ENCODE measurements at places on chromosomes 16 and 17.

DNA sequence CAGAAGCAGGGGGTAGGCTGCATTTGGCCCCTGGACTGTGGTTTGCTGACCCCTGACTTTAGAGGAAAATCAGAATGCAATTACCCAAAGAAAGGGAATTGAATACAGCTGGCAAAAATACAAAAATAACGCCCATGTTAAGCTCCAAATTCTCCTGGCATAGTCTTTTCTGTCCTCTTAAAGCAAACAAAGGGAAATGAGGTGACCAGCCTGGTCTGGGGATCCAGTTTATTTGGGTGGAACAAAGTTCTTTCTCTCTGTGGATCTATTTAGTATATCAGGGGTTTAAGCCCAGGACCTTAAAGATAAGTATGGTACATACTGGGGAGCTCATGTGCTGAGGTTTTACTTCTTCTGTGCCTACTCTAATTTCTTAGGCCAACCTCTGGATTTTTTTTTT is 23.5 kb downstream of the DNAJA2 start:
- DNase-seq, result no peak

DNA sequence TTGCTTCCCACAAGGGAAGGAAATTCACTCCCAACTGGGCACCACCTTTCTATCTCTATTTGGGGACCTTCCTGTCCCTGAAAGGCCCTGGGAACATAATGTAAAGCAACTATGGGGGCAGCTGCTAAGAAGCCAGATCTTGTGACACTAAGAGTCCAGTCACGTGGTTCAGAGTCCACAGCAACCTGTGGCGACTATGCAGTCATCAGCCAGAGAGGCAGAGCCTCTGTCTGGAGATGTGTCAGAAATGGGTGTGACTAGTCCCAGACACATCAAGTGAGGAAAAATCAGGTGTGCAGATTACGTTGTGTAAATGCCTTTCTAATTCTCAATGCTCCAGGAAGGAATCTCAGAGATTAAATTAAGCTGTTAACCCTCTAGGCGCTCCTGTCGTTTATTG is 26.6 kb upstream of the SKAP1 start:
- no peak for DNase-seq

DNA sequence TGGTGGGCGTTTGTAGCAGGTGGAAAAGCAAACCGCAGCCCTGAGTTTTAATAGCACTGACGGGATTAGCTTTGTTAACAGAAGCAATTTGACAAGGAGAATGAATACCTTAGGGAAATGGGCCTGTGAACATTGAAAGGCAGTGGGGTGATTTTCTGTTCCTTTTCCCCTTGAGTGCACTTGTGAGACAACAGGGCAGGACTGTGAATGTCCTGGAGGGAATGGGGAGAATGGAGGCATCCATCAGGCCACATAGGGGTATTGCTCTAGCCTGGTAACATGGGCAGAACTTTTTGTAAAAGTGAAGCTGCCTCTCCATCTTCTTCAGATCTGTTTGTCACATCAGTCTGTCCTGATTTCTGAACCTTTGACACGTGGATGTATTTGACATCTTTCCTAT is 26.2 kb downstream of the USP43 start:
- DNase-seq, result no peak

DNA sequence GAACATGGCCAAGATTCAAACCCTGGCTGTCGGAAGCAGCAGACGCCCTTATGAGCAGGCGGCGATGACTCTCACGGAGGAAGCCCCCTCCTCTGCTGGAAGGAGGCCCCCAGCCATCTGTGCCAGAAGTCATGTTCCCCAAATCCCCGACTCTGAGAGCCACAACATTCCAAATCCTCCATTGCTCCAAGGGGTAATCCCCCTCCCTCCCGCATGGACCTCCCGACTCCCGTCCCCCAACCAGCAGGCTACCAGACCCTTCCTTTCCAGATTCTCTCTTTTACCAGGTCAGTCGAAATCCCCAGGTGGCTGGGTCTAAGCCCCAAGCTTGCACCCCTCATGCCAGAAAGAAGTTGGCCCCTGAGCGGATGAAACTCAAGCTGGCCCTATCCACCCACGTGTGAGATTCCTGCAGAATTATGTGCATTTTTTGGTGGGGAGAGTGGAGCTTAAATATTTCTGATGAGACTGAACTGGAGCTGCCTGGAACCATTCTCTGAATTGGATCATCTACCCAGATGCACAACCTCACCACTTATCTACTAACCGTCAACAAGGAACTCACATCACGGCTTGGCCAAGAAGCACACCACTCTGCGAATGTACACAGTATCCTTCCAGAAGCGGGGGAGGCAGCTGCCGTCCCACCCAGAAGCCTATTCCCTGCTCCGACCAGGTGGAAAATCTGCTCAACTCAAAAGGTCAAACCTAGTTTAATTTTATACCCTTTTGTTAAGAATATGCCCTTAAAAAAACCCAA is 283.5 kb downstream of the C16orf95 start:
- DNase-seq, result no peak

- DNase-seq, result peak; percentile 93
Measured at GRCh38 chr16:67028696-67029253, at the start of gene CBFB. Gene CBFB (plus strand): TSS chr16:67029149. CDS start chr16:67029408, 259 bp downstream.

- DNase-seq, result no peak
Measured at GRCh38 chr16:30379158-30379783, 3.1 kb downstream of the SEPTIN1 start.

- DNase-seq, result no peak
Measured at GRCh38 chr17:50093807-50094206, 1.3 kb upstream of the PDK2 start.

- DNase-seq, result no peak
Measured at GRCh38 chr17:14756479-14756878, 455.6 kb downstream of the HS3ST3B1 start.

- no peak for DNase-seq
Measured at GRCh38 chr17:14459955-14460354, 159.1 kb downstream of the HS3ST3B1 start.

- DNase-seq, result no peak
Measured at GRCh38 chr17:62676952-62677596, 49.6 kb downstream of the MRC2 start.

GRCh38 chr16:77961814-77962213 is 60.5 kb upstream of the CLEC3A start:
- peak; percentile 33 for DNase-seq

GRCh38 chr17:50268026-50268425 is 6.2 kb upstream of the TMEM92 start:
- DNase-seq, result no peak

GRCh38 chr17:44942456-44942855 is 5.1 kb downstream of the KIF18B start:
- no peak for DNase-seq

- DNase-seq, result no peak
Measured at GRCh38 chr16:87930456-87930855, 5.9 kb downstream of the CA5A start.

DNA sequence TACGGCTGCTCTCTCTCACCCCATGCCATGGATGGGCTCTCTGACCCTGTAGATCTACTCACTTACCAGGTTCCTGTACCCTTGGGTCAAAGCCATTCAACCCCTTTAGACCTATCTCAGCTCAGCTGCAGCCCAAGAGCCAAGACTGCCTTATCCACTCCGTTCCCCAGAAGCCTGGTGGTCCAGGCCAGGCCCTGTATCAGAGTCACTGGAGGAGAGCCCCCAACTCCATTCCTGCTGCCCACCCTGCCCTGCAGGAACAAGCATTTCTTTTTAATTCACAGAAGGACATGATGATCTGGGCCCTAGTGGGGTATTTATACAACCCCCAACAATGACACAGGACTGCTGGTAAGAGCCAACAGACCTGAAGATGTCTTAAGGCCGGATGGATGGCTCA is 76.8 kb downstream of the AIPL1 start:
- no peak for DNase-seq

DNA sequence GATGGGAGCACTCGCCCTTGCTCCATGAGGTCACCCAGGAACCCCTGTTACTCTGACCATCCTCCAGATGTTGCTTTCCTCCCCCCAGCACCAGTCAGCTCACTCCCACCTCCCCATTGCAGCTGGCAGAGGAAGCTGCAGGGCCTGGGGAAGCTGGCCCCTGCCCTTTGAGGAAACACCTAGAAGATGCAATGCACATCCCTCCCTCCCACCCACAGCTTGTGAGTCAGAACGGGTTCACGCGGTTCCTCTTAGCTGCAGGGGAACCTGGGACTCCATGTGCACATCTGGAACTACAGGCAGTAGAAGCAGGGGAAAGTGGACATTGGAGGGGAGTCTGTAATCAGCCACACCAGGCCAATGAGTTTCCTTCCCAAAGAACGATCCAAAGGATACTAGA is 96.9 kb downstream of the KATNIP start:
- no peak for DNase-seq

- DNase-seq, result no peak
Measured at GRCh38 chr17:52737071-52737470, 578.6 kb upstream of the CA10 start.

- no peak for DNase-seq
Measured at GRCh38 chr16:85570213-85570734, 42.8 kb upstream of the GSE1 start.

DNA sequence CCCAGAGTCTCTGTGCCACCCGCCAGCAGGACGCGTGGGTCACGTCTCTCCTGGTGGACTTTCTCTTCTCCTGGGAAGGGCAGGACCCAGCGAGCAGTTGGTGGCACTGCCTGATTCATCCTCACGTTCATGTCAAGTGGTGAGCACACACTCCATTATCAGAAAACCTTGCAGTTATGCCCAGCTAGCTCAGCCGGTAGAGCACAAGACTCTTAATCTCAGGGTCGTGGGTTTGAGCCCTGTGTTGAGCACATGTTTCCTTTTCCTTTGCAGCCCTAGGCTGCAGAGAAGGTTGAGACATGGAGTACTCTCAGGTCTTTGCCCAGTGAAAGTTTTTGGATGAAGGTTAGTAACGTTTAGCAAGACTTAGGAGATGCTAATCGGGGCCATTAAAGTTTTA is 8.0 kb downstream of the OR1F1 start:
- DNase-seq, result no peak

DNA sequence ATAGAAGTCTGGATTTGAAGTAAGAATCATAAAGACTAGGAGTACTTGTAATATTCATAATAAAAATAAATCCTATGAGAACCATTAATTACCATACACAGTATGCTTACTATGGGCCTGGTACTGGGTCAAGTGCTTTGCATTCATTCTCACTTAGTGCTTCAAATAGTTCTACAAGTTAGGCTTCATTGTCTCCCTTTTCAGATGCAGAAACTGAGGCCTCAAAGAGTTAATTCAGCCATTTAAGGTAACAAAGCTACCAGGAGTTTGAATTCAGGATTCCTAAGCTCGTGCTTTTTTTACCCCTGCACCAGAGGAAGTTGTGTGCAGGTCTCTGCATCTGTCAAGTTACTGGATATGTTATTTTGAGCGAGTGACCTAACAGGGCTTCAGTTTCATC is 1098.4 kb upstream of the EEF2KMT start:
- no peak for DNase-seq

DNA sequence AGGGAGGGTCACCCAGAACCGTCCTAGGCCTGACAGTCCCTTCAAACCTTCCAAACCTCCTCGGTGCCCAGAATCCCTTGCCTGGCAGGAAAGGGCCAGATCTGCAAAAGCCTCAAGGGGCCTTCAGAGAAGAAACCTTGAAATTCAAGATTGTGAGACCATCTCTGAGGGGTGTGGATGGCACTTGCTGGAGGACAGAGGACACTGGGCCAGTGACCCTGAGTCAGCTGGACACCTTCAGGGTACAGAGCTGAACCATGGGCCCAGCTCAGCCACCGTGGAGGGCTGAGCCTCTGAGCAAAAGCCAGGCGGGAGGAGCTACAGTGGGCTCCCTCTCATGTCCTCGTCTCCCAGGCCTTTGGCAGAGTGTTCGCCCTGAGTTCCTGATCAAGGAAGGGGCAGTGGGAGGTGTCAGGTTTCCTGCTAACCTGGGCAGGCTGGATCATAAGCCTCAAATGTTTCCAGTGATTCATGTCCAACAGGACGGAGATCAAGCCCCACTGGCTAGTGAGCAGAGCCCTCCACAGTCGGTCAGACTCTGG is 3.0 kb downstream of the PDILT start:
- DNase-seq, result no peak

DNA sequence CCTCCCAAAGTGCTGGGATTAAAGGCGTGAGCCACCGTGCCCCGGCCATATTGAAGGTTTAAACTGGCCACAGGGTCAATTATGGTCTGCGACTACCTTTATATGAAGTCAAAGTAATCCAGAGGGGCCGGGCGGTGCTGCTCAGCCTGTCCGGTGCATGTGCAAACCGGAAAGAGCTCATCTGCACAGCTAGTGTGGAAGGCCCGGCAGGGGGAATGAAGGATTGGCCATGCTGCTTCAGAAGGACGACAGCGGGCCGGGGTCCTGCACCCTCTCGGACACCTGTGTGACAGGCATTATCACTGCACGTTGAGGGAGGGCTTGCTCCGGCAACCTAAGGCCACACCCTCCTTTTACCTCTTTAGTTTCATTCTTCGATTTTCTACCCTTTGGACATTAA is 23.6 kb downstream of the TMEM204 start:
- DNase-seq, result no peak

DNA sequence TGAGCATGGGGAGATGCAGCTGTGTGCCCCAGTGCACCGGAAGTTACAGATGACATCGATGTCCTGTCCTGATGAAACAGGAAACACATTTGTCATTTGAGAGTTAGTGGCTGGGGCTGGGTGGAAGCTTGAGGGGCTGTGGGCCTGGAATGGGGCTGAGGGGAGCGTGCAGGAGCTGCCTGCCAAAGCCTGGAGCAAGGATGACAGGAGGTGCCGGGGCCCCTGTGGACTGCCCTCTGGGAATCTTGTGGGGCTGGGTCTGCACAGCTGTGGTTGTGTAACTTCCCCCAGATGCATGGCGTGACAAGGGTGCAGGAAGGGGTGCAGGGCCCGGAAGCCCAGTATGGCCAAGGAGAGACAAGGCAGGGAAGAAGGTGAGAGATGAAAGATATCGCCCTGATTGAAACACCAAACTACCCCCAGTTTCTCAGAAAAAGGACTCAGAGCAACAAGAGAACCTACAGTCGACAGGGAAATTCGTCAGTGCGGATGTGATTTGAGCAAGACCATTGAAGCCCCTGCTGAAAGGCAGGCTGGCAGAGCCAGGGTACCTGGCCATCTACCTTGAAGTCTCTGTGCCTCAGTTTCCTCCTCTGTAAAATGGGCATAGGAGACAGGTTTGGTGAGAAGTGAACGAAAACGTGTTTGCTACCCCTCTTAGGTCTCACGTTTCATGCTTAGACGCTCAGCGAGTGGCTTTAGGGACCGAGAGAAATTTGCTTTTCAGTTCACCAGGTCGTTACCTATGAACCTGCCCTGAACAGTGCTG is 8.8 kb downstream of the MMP25 start:
- no peak for DNase-seq

GRCh38 chr17:42410319-42410685 is 12.8 kb downstream of the CAVIN1 start:
- DNase-seq, result no peak

Measured in AG10803 (cell line).